Lower lobe of right lung (tissue), 2 donors: ENCODE measurements at places on chromosomes 12 and 14. TPM values are rescaled to one million over a fixed set of nuclear protein-coding genes. Genes with fewer than 3 reads are reported as not detected.

GRCh38 chr14:36096090-36096489 lies 80.4 kb downstream of the PTCSC3 start:
- no peaks in the 10 kb centered on the region for H3K36me3 ChIP-seq
- no peak overlapping the region for H3K27ac ChIP-seq
- H3K4me1 ChIP-seq: peaks cover 6% of the 10 kb centered on the region
- H3K27me3 ChIP-seq: no peaks in the 10 kb centered on the region

Gene CIROP
- total RNA-seq: not detected

- H3K27me3 ChIP-seq: no peaks in the 10 kb centered on the region
- peaks cover 6% of the 10 kb centered on the region for H3K36me3 ChIP-seq
- no peak for DNase-seq
- no peak overlapping the region for H3K4me3 ChIP-seq
- H3K4me1 ChIP-seq: peaks cover 76% of the 10 kb centered on the region
These were observed 66.5 kb downstream of the PPP2R5C start for GRCh38 chr14:101828046-101828445.

DNA sequence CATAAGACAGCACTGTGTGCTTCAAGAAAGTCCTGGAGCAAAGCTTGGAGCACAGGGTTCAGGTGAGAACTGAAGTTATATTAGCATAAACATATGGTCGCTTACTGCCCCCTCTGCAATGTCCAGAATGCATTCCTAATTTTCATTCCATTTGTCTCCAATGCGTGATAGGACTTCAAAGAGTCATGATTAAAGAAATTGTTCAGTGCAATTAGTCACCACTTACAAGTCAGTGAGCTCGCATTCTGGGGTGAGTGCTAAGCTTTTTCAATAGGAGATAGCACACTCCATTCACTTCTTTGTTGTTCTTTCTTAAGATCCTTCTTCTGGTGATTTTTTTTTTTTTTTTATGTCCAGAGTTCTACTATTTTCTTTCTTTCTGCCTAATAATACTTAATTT lies 398.4 kb downstream of the SYT1 start:
- H3K27ac ChIP-seq: no peak overlapping the region
- H3K36me3 ChIP-seq: no peaks in the 10 kb centered on the region
- no peaks in the 10 kb centered on the region for H3K4me1 ChIP-seq
- no peak for DNase-seq

- H3K4me3 ChIP-seq: peak overlapping the region; percentile 51
- peaks cover 4% of the 10 kb centered on the region for H3K4me1 ChIP-seq
- peak; percentile 88 for DNase-seq
- no peak overlapping the region for H3K27ac ChIP-seq
These were observed 52.3 kb upstream of the TMEM263 start for GRCh38 chr12:106903241-106903945.

DNA sequence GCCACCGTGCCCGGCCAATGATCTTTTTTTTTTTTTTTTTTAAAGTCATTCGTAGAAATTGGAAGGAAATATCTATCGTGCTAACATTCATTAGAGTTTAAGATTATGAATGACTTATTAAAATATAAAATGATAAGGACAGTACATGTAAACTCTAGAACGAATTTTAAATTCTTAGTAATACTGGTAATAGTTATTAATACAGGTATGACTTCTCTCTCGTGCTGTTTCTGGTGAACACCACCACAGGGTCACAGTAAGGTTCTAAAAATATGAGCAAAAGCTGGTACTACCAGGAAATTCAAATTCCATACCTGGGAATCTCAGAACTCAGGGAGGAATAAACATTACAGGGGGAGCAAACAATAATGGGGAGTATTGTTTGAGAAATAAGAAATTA lies 26.2 kb downstream of the WNK1 start:
- no peaks in the 10 kb centered on the region for H3K36me3 ChIP-seq
- no peaks in the 10 kb centered on the region for H3K27me3 ChIP-seq
- no peak overlapping the region for H3K4me3 ChIP-seq
- no peak for DNase-seq
- no peak overlapping the region for H3K27ac ChIP-seq

- no peak for DNase-seq
- no peaks in the 10 kb centered on the region for H3K4me1 ChIP-seq
- H3K27ac ChIP-seq: no peak overlapping the region
- no peaks in the 10 kb centered on the region for H3K36me3 ChIP-seq
These were observed 183.5 kb downstream of the NUAK1 start for GRCh38 chr12:105954951-105955931.

Gene ADGRD1
- 108 TPM for total RNA-seq

DNA sequence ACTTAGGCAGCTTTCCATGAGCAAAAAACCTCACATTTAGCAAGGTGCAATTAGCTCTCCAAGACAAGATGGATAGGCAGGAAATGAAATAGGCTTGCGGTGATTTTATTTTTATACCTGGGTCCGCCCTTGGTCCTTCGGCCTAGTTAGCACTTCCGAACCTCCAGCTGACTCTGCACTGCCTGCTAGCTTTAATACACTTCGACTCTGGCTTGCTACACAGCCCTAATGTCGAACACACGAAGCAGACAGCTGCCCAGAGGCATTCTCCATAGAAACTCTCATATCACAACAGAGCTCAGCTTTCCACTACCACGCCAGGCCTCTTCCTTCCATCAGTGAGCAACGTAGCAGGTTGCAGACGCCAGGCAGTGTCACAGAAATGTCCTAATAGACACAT lies 688.0 kb downstream of the VRK1 start:
- no peaks in the 10 kb centered on the region for H3K36me3 ChIP-seq
- DNase-seq: no peak
- no peaks in the 10 kb centered on the region for H3K27me3 ChIP-seq
- no peak overlapping the region for H3K4me3 ChIP-seq

- H3K27ac ChIP-seq: no peak overlapping the region
- no peaks in the 10 kb centered on the region for H3K4me1 ChIP-seq
- H3K27me3 ChIP-seq: no peaks in the 10 kb centered on the region
- DNase-seq: no peak
- no peaks in the 10 kb centered on the region for H3K36me3 ChIP-seq
These were observed 341.1 kb downstream of the EMP1 start for GRCh38 chr12:13537623-13538022.

Gene KRT74
- not detected for total RNA-seq

DNA sequence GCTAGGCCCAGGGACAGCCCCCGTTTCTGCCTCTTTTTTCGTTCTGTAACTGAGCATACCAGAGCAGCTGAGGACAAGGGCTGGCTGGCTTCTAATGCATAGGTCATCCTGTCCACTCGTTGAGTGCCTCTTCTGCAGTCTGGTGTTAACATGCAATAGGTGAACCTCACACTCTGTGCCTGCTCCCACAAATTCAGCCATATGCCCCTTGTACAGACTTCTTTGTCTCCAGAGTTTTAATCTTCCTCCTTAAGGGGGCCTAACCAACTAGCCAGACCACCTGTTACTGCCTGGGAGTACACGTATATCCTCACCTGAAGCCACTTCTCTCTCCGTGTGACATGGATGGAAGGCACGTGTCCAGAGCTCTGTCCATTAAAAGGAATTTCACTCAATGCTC lies 111.1 kb downstream of the SLC15A4 start:
- no peaks in the 10 kb centered on the region for H3K36me3 ChIP-seq
- no peak for DNase-seq
- no peak overlapping the region for H3K4me3 ChIP-seq
- no peaks in the 10 kb centered on the region for H3K4me1 ChIP-seq
- no peaks in the 10 kb centered on the region for H3K27me3 ChIP-seq

DNA sequence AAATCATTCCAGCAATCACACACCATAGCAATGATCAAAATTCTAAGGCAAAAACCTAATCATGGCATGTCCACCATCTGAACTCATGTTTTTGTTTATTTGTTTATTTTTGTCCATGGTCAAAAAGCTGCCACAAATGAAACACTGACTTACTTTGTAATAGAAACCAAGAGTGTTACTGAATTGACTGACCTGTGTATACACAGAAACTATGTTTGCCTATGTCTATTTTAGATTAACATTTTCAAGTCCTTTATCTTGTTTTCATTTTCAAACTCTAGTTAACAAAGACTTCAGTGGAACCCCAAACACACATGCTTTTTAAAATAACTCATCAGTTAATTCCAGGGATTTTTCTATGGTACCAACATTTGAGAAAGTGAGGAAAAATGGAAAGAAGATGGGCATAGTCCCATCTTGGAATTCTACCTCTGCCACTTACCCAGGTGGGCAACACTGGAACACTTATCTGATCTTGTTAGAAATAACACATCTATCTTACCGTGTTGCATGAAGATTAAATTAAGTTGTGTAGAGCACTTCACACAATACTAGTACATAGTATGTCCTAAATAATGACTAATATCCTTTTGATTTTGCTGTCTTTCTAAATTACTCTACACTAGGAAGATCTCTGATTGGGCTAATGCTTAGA lies 6.4 kb downstream of the LUM start:
- H3K4me3 ChIP-seq: peak overlapping the region; percentile 17
- H3K36me3 ChIP-seq: peaks cover 4% of the 10 kb centered on the region
- H3K27me3 ChIP-seq: no peaks in the 10 kb centered on the region
- DNase-seq: no peak
- no peak overlapping the region for H3K27ac ChIP-seq

- no peaks in the 10 kb centered on the region for H3K4me1 ChIP-seq
- no peak overlapping the region for H3K4me3 ChIP-seq
- DNase-seq: no peak
- H3K27me3 ChIP-seq: no peaks in the 10 kb centered on the region
- no peaks in the 10 kb centered on the region for H3K36me3 ChIP-seq
These were observed 89.1 kb upstream of the NUDT4 start for GRCh38 chr12:93288626-93289025.

Gene CCDC196
- not detected for total RNA-seq

- H3K4me3 ChIP-seq: no peak overlapping the region
- H3K36me3 ChIP-seq: peaks cover 48% of the 10 kb centered on the region
- H3K4me1 ChIP-seq: peaks cover 87% of the 10 kb centered on the region
- peak overlapping the region; percentile 82 for H3K27ac ChIP-seq
- no peaks in the 10 kb centered on the region for H3K27me3 ChIP-seq
These were observed 7.5 kb downstream of the ITGA5 start for GRCh38 chr12:54411391-54412241.

Gene LHX5
- not detected for total RNA-seq

Gene TSPAN8
- total RNA-seq: 15.3 TPM

DNA sequence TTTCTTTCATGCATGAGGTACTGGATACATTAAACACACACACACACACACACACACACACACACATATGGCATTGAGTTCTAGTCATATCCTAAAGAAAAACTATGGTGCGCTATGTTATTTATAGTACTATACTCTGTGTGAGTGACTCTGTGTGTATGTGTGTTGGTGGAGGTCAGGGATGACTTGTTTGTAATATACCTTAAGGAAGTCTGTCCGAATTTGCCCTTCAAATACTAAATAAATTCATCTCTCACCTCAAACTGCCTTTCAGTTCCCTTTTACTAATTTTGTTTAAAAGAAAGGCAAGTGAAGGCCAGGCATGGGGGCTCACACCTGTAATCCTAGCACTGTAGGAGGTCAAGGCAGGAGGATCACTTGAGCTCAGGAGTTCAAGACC lies 2.1 kb upstream of the AKAP5 start:
- peaks cover 15% of the 10 kb centered on the region for H3K4me1 ChIP-seq
- H3K4me3 ChIP-seq: no peak overlapping the region
- H3K27me3 ChIP-seq: no peaks in the 10 kb centered on the region
- H3K27ac ChIP-seq: no peak overlapping the region
- DNase-seq: no peak

DNA sequence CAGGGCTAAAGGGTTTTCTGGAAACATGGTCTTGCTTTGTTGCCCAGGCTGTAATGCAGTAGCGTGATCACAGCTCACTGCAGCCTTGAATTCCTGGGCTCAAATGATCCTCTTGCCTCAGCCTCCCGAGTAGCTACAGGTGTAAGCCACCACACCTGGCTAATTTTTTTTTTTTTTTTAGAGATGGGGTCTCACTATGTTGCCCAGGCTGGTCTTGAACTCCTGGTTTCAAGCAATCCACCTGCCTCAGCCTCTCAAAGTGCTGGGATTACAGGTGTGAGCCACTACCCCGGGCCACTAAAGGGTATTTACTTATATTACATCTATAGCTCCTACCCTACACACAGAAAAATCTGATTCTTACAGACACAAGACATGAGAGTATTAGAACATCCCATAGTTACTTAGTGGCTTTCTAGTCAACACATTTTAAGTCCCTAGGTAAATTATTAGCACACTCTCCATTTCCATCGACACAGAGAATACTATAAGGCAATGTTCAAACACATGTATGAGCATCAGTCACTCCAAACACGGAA lies 6.2 kb upstream of the DCAF11 start:
- H3K27ac ChIP-seq: peak overlapping the region; percentile 61
- DNase-seq: no peak
- peaks cover 5% of the 10 kb centered on the region for H3K36me3 ChIP-seq
- H3K27me3 ChIP-seq: no peaks in the 10 kb centered on the region

DNA sequence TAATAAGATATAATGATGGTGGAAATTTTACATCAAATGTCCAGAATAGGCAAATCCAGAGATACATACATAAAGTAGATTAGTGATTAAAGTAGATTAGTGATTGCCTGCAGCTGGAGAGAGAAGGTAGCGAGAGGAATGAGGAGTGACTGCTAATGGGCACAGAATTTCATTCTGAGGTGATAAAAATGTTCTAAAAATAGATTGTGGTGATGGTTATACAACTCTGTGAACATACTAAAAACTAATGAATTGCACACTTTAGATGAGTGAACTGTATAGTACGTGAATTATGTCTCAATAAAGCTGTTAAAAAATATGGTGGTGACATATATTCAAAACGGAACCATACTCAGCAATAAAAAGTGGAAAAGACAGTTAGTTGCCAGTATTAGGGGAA lies 41.7 kb downstream of the PPP2R5E start:
- no peaks in the 10 kb centered on the region for H3K27me3 ChIP-seq
- peaks cover 15% of the 10 kb centered on the region for H3K4me1 ChIP-seq
- H3K4me3 ChIP-seq: no peak overlapping the region
- DNase-seq: no peak
- no peaks in the 10 kb centered on the region for H3K36me3 ChIP-seq

GRCh38 chr12:128859311-128859710 lies 6.0 kb downstream of the GLT1D1 start:
- peaks cover 6% of the 10 kb centered on the region for H3K27me3 ChIP-seq
- no peaks in the 10 kb centered on the region for H3K4me1 ChIP-seq
- no peak for DNase-seq
- no peak overlapping the region for H3K4me3 ChIP-seq

Gene GDF11
- total RNA-seq: 3.8 TPM
